ENCODE measurements at places on chromosomes 2 and 18. TPM values are rescaled to one million over a fixed set of nuclear protein-coding genes. Genes with fewer than 3 reads are reported as not detected.

Gene RBKS
- total RNA-seq = 2.6 TPM

DNA sequence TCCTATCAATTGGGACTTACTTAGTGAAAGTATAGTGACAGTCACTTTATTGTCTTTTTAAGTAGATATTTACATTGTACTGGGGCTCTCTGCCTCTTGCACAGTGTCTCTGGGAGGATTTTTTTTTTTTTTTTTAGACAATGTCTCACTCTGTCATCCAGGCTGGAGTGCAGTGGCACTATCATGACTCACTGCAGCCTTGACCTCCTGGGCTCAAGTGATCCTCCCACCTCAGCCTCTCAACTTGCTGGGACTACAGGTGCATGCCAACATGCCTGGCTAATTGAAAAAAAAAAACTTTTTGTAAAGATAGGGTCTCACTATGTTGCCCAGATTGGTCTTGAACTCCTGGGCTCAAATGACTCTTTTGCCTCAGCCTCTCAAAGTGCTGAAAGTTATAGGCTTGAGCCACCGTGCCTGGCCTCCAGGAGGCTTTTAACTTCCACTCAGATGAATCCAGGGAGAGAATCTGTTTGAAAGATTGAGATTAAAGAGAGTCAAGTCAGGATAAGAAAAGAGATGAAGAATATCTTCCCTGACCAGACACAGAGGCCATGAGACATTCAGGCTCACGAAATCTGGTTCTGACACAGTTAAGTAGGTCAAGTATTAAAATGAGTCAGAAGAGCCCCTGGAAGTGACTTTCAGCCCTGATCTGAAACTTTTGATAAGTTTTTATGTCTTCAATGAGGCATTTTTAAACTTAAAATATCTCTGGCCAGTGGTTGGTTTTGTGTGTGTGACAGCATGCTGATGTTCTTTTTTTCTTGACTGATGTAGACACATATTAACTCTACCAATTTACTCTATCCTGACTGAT, 18.3 kb downstream of the ARHGEF33 start:
- H3K4me1 ChIP-seq = peaks cover 16% of the 10 kb centered on the region
- peak overlapping the region; percentile 45 for H3K27ac ChIP-seq
- DNase-seq = peak; percentile 51
- no peaks in the 10 kb centered on the region for H3K36me3 ChIP-seq
- no peak overlapping the region for H3K4me3 ChIP-seq
- no peaks in the 10 kb centered on the region for H3K27me3 ChIP-seq

GRCh38 chr18:6505498-6505875, 90.8 kb upstream of the L3MBTL4 start:
- no peak overlapping the region for H3K4me3 ChIP-seq
- H3K27me3 ChIP-seq = no peaks in the 10 kb centered on the region
- no peak overlapping the region for H3K27ac ChIP-seq
- DNase-seq = no peak
- no peaks in the 10 kb centered on the region for H3K4me1 ChIP-seq
- H3K36me3 ChIP-seq = no peaks in the 10 kb centered on the region

DNA sequence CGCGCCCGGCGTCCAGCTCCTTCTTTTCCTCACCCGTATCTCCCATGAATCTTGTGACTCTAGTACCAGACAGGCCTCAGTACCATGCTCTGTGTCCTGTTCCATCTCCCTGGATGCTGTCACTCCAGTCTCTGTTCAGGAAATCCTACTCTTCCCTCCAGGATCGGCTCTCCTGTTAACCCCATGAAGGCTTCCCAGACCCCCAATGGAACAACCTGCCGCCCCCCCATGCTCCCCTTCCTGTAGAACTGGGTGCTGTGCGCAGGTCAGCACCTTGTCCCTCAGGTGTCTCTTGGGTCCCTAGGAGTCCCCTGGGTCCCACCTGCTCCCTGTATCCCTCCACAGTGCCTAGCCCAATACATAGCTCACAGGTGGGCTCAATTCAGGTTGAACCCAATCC, 41.3 kb downstream of the MYCN start:
- H3K4me3 ChIP-seq = no peak overlapping the region
- no peaks in the 10 kb centered on the region for H3K36me3 ChIP-seq
- no peak overlapping the region for H3K27ac ChIP-seq
- no peak for DNase-seq

Gene SH2D6
- 0.82 TPM for total RNA-seq

- no peak for DNase-seq
- no peak overlapping the region for H3K4me3 ChIP-seq
- peaks cover 68% of the 10 kb centered on the region for H3K27me3 ChIP-seq
- H3K36me3 ChIP-seq = no peaks in the 10 kb centered on the region
- H3K27ac ChIP-seq = no peak overlapping the region
- no peaks in the 10 kb centered on the region for H3K4me1 ChIP-seq
These were observed 45.2 kb upstream of the GCG start for GRCh38 chr2:162197069-162197825.

Gene CRYGB
- total RNA-seq = not detected

DNA sequence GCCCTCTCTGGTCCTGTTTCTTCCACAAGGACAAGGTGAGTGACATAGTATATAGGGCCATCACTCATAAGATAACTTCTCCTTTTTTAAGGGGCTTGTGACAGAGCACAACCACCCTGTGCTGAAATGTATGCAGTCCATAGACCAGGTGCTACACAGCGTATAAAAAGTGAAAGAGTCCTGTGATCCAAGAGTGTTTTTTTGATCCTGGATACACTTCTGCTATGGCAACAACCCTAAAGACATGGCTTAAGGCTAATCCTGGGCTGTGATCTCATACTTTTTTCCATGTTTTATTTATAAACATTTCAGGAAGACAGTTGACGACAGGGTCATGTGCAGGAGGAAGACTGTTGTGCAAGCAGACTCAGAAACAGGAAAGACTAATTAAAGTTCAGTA, 400.5 kb upstream of the TCF4 start:
- no peak overlapping the region for H3K27ac ChIP-seq
- no peaks in the 10 kb centered on the region for H3K36me3 ChIP-seq
- H3K4me1 ChIP-seq = no peaks in the 10 kb centered on the region

DNA sequence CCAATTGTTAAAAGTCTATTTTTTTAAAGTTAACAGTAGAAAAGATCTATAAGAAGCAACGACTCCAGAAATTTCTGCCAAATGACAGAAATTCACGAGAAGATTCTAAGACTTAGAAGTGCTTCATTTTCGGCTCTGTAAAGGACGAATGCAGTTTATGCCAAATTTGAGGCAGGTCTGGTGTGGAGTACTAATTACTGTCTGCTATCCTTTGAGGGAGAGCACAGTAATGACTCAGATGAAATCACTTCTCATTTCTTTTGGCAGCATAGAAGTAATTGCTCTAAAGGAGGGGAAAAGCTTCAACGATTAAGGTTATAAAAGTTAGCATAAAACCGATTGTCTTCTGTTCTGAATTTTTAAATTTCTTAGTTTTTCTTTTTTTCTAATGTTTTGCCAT, 11.4 kb downstream of the G6PC2 start:
- peaks cover 51% of the 10 kb centered on the region for H3K27me3 ChIP-seq
- no peak overlapping the region for H3K4me3 ChIP-seq
- H3K27ac ChIP-seq = no peak overlapping the region
- peaks cover 9% of the 10 kb centered on the region for H3K36me3 ChIP-seq
- DNase-seq = no peak

- no peak overlapping the region for H3K4me3 ChIP-seq
- no peak for DNase-seq
- no peaks in the 10 kb centered on the region for H3K36me3 ChIP-seq
- H3K27me3 ChIP-seq = peaks cover 31% of the 10 kb centered on the region
These were observed 40.9 kb upstream of the ALKAL2 start for GRCh38 chr2:328761-329160.

Gene RNF125
- total RNA-seq = 26.1 TPM

- peaks cover 22% of the 10 kb centered on the region for H3K4me1 ChIP-seq
- no peak overlapping the region for H3K27ac ChIP-seq
- H3K27me3 ChIP-seq = peaks cover 13% of the 10 kb centered on the region
- no peak for DNase-seq
These were observed 42.1 kb downstream of the BCL2L11 start for GRCh38 chr2:111162718-111163331.

DNA sequence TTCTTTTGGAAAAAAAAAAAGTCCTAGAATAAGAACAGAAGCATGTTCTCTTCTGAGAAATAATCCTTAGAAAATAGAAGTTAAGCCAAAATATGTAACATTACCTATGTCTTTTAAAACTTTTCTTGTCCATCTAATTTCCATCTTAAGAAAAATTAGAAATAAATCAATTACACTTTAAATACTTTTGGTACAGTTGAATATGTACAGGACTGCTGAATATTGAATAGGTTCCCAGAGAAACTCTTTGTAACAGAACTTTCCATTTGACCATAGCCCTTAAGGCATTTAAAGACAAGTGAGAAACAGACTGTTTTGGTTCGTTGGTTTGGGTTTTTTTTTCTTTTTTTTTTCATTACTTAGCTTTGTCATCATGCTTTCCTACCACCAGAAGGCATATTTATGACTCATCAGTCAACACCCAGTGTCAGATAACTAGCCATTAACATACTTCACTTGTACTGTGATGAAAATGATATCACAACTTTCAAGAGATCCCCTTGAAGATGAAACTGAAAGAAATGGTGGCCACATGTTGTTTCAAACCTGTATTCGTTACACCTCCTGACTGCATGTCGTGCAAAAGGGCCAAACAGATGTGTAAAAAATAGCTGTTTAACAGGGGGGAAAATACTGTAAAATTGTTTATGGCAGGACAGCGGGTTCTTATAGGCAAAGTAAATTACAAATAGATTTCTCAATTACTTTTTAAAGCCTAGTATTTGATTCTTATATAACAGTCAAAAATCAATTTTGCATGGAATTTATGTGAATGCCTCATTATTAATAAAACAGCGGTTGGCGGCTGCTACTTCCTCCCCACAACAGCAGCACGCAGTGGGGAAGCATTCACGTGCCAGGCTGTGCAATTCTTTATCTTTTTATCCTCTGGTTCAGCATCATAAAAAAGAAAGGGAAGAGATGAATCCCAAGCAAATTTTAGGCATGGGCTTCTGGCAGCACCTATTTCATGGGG, 280.7 kb upstream of the HNRNPA3 start:
- no peaks in the 10 kb centered on the region for H3K27me3 ChIP-seq
- peak overlapping the region; percentile 59 for H3K4me3 ChIP-seq
- H3K4me1 ChIP-seq = peaks cover 35% of the 10 kb centered on the region

- peak overlapping the region; percentile 93 for H3K27ac ChIP-seq
- peaks cover 33% of the 10 kb centered on the region for H3K4me1 ChIP-seq
- no peaks in the 10 kb centered on the region for H3K36me3 ChIP-seq
- DNase-seq = peak; percentile 95
These were observed 9.1 kb upstream of the NR4A2 start for GRCh38 chr2:156341452-156342253.

DNA sequence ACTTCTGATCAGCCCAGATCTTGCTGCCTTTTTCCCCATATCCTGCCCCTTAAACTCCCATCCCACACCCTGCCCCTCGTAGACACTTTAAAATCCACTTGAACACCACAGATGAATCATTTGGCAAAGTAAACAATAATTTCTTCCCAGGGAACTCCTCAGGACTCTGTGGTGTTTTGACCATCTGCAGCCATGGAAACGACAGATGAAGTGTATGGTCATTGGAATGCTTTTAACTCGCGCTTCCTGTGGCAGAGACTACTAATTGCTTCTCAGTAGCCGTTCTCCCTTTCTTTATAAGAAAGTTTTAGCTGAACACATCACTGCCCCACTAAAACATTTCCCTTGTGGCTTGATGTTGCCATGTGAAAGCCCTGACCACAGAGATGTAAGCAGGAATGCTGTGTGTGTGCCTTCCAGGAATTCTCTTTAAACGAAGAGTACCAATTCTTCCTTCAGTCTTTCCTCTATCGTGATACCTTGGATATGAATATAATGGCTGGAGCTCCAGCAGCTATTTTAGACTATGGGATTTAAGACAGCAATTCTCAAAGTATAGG, 92.7 kb upstream of the PARD3B start:
- H3K4me1 ChIP-seq = no peaks in the 10 kb centered on the region
- no peak overlapping the region for H3K4me3 ChIP-seq
- no peaks in the 10 kb centered on the region for H3K27me3 ChIP-seq
- DNase-seq = no peak

Gene COBLL1
- total RNA-seq = not detected

GRCh38 chr18:6591491-6591890, 138.0 kb upstream of the ARHGAP28 start:
- no peaks in the 10 kb centered on the region for H3K27me3 ChIP-seq
- H3K27ac ChIP-seq = no peak overlapping the region
- H3K4me1 ChIP-seq = no peaks in the 10 kb centered on the region
- no peaks in the 10 kb centered on the region for H3K36me3 ChIP-seq
- H3K4me3 ChIP-seq = no peak overlapping the region

- H3K36me3 ChIP-seq = no peaks in the 10 kb centered on the region
- no peak overlapping the region for H3K27ac ChIP-seq
- H3K27me3 ChIP-seq = peaks cover 12% of the 10 kb centered on the region
- no peak for DNase-seq
- H3K4me3 ChIP-seq = no peak overlapping the region
- no peaks in the 10 kb centered on the region for H3K4me1 ChIP-seq
These were observed 13.9 kb downstream of the NOSTRIN start for GRCh38 chr2:168816369-168816768.

- H3K4me3 ChIP-seq = no peak overlapping the region
- DNase-seq = peak; percentile 40
- no peak overlapping the region for H3K27ac ChIP-seq
- no peaks in the 10 kb centered on the region for H3K4me1 ChIP-seq
- no peaks in the 10 kb centered on the region for H3K27me3 ChIP-seq
These were observed 19.6 kb downstream of the MTERF4 start for GRCh38 chr2:241082341-241083090.

Gene ITPRID2
- 51.9 TPM for total RNA-seq

DNA sequence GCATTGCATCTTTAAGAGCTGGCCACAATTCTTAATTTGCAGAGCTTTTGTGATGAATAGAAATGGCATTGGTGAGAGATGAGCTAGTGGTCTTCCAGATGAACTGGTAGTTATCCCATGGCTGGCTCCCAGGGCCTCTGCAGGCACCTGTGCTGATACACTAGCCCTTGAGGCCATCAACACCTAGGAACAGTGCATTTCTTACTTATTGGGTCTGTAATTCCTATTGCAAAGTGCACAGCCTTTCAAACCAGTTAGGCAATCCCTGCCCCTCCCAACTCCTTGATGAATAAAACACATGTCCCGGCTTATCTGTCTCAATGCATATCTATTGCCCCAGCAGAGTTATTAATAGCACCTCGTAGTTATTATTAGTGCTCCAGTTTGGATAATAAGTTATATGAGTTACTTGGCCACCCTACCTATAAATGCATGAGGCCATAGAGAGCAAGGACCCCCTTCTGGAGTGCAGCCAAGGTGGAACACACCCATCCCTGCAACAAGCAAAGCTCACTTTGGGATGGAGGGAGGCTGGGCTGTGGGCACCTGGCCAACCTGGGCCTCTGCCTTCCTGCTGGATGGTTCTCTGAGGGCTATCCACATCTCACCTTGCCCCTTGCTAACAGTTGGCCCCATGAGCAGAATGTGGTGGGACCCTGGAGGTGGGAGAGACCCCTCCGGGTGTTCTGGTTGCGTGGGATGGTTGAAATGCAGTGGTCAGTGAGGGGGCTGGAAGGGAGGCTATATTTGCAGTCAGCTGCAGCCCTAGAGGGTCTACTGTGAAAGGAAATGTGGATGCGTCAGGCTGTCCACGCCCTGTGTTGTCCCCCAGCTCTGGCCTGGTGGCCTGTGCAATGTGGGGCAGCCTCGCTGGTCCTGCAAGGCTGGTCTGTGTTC, 455.9 kb upstream of the HS6ST1 start:
- H3K4me1 ChIP-seq = no peaks in the 10 kb centered on the region
- no peak for DNase-seq
- no peaks in the 10 kb centered on the region for H3K36me3 ChIP-seq
- H3K4me3 ChIP-seq = no peak overlapping the region

- no peak overlapping the region for H3K4me3 ChIP-seq
- peaks cover 12% of the 10 kb centered on the region for H3K27me3 ChIP-seq
- DNase-seq = no peak
- H3K27ac ChIP-seq = no peak overlapping the region
These were observed 32.8 kb upstream of the BIN1 start for GRCh38 chr2:127139766-127140165.

Gene RNF149
- 100 TPM for total RNA-seq
